ENCODE measurements at places on chromosomes 12 and 14.

GRCh38 chr12:68521848-68522502 is 88.7 kb upstream of the RAP1B start:
- no peak for DNase-seq

- DNase-seq, result no peak
These were observed 334.7 kb downstream of the DPF3 start for GRCh38 chr14:72559202-72559601.

GRCh38 chr12:70157099-70157498 is 86.1 kb upstream of the CNOT2 start:
- DNase-seq, result no peak

- DNase-seq, result no peak
These were observed 74.2 kb upstream of the C14orf180 start for GRCh38 chr14:104505085-104506074.

DNA sequence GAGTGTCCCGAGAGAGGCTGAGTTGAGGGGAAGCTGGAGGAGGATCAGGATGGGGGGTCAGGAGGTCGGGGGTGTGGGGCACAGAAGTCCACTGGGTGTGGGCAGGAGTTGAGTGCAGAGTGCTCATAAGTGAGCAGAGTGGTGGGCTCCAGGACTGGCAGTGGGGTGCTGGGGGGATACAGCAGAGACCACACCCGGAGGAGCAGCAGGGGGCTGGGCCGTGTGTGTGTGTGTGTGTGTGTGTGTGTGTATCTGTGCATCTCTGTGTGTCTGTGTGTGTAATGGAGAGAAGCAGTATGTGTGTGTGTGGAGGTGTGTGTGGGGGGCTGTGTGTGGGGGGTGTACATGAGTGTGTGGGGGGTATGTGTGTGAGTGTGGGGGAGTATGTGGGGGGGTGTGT is 4.9 kb upstream of the NUDT14 start:
- DNase-seq, result no peak

DNA sequence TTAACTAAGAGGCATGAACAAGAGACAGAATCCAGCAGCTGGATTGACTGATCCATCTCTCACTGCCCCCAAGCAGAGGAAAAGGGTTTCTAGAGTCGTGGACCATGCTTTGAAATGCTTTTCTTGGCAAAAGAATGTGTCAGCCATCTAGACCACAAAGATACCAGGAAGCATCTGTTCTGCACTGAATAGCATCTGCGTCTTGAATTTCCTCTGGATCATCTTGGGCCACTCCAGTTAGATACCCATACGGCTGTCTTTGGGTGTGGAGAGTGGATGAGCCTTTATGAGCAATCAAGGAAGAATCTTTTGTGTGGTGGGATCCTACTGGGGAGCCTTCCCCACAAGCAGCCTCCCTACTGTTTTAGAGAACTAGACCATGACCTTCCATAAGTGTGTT is 16.0 kb upstream of the RFX4 start:
- DNase-seq, result no peak

DNA sequence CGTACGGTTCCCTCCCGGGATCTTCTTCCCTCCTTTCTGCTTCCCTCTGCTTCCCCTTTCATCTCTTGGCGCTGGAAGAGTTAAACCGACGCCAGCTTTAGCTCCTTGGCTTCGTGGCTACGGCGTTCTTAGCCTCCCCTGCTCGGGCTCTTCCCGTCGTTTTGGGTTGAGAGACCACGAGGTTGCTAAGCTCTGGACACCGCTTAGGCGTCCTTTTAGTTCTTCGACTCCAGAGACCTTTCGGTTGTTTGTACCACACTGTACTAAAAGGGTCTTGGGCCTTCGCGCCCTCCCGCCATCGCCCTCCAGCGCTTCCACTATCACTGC is 545 bp downstream of the CPSF2 start:
- no peak for DNase-seq

GRCh38 chr14:104129556-104129955 is 8.8 kb upstream of the KIF26A start:
- no peak for DNase-seq

GRCh38 chr12:19387161-19387560 is 52.1 kb upstream of the AEBP2 start:
- no peak for DNase-seq

- DNase-seq, result no peak
These were observed 8.7 kb downstream of the SMIM41 start for GRCh38 chr12:52087961-52088820.

DNA sequence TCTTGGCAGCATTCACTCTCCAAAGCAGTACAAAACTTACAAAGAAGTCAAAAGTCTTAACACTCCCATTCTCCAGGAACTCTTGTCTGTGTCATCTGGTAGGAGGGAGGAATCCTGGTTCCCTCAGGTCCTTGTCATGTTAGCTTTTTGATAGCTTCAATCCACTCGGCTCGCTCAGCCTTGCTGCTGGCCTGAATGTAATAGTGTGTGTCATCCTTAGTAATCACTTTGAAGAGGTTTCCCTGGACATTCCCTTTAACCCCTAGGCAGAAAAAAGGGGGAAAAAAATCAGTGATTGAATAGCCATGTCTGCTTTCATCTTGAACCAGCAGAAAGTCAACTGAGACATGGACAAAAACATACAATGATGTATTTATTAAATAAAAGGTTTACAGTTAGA is 24.8 kb downstream of the PLEK2 start:
- DNase-seq, result no peak

GRCh38 chr14:101721951-101722661 is 39.4 kb upstream of the PPP2R5C start:
- peak; percentile 56 for DNase-seq
